Erythroblast (primary cell): ENCODE measurements at places on chromosomes 5 and 9.
A peak's percentile ranks its signal among the peaks of the same experiment; 100 is the strongest.

GRCh38 chr5:98735806-98736507 is 37.5 kb upstream of the RGMB start:
- no peak for DNase-seq

DNA sequence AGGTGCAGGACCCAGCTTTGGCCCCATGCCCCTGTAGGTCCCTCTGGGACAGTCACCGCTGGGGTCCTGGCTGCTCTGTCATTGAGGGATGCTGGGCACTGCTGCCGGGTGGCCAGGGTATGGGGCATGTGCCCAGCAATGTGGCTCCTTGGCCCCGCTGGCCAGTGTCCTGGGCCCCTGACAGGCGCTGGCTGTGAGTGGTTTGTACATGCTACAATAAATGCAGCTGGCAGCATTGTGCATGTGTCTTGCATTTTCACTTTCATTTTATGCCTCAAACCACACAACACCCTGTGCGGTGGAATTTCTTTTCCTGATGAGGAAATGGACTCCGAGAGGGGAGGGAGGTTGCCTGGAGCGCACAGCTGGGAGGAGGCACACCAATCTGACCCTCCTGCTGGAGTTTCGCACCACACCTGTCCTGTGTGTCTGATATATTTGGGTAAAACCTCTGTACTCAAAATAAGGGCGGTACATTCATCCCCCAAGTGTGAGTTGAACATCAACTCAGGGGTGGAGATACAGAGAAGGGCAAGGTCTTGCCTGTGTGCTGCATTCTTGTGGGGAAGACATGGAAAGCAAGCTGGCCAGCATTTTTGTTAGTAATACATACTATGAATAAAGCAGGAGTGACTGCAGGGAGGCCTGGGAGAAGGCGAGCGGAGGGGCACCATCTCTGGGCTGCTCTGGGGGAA is 11.7 kb downstream of the TSPAN17 start:
- DNase-seq = no peak

DNA sequence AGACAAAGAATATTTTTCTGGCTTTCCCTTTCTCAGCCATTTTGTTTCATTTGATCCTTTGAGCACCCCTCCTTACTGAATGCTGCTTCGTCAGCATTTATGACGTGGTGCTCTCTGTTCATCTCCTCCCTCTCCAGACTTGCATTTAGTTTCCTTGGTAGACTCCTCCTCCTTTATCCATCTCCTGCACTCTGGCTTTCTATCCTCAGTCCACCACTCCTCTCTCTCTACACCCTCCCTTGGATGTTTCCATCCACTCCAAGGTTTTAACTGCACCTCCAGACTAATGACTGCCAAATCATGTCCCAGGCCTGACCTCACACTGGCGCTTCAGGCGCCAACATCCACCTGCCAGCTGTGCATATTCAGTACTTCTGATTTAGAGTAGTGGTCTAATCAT is 245.4 kb downstream of the RAB3C start:
- DNase-seq = no peak

DNA sequence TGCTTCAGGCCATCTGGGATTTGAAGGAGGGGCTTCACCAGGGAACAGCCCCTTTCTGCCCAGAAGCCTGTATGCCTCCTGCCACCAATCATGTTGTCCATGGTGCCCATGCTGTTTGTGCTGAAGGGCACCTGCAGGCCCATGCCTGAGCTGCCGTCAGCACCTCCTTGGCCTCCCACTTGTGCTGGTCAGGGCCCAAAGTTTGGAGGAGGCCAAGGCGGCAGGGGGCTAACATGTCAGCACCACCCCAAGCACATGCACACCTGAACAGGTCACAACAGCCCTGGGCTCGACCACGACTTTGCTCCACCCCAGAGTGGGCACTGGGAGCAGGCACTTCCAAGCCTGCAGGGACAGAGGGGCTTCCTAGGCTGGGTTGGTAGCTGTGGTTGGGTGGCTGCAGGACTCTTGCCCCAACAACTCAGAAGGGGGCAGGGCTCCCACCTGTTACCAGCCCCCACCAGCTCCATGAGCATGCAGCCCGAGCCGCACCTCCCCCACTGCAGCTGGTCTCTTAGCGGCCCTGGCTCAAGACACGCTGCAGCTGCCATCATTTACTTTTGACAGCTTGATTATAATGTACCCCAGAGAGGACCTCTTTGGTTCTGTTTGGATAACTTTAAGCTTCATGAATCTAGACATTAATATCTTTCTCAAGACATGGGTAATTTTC is 19.8 kb upstream of the NFIL3 start:
- DNase-seq = no peak

DNA sequence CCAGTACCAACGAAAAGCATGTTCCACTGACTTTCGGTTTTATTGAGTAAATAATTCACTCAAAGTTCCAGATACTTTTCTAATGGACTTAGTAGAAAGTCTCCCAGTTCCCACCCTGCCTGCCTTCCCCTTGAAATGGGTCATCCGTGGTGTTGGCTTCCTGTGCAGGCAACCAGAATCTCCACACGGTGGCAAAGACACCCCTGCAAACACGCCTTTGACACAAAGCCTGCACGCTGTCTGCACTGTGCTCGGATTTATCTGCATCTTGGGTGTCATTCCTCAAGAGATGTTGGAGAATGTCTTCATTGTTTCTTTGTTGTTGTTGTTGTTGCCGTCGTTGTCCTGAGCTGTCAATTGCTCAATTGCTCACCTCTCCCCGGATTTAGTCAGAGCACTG is 150.0 kb upstream of the IRX2 start:
- no peak for DNase-seq

DNA sequence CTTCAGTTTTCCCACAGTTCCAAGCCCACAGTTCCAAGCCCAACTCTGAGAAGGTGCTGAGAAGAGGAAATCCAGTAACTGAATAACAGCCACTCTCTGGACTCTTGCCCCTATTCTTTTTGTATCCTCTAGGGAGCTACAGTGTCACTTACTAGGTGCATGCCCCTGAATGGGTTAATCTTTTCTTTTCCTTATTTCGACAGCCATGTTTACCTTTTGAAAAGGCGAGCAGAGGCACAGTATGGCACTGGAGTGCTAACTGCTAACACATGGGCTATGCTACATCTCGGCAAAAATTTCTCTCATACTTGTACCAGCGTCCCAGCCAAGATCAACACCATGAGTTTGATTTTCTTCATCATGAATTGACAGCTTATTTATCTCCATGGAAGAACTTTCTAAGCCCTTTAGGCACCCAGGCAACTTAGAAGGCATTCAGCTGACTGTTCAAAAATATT is 222.6 kb downstream of the EBF1 start:
- no peak for DNase-seq

DNA sequence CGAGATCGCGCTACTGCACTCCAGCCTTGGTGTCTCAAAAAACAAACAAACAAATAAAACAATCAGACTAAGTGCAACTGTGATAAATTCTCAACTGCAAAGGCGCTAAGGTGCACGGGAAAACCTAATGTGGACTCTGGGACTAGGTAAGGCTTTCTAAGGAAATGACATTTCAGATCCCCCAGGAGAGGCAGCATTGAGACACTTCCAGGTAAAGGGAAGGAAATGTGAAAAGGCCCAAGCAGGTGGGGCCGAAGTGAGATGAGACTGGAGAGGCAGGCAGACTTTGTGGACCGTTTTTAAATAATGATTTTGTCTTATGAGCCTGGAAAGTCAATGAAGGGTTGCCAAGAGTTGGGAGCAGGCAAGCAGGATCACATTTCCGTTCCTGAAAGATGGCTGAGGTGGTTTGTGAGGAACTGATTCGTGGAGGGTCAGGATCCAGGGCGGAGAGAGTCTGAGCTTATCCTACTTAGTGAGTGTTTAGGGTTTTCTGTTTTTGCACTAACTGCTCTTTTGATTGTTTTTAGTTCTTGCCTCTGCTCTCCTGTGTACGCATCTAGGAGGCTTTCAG is 2.0 kb upstream of the APBA1 start:
- DNase-seq = no peak

- DNase-seq = peak; percentile 18
These were observed 30.5 kb upstream of the UBAP2 start for GRCh38 chr9:34079181-34079580.

DNA sequence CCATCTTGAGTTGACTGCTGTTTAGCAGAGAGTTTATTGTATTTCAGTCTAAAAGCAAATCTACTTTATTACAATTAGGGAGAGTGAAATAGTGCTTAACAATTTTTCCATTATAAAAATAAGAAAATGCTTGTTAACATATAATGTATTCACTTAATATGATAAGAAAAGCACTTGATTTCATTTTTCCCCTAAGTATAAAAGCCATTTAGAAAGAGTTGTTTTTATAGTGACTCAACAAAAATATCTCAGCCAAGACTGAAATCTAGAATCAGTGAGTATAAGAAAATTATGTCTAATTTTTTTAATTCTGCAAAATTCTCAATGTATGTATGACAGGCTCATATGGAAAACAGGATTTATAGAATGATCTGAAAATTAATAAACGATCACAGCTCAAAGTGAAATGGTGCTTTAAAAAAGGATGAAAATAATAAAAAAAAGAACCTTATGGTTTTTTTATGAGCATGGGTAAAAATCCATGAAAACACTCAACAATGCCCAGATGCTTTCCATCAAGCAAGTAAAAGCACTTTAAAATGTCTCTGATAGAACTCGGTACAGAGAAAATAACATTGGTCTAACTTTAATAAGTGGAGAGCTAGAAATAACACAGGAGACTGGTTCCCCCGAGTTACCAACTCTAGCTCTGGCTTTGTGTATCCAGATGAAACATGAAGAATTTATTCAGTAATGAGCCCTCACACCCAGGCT is 1057.8 kb upstream of the WWC1 start:
- DNase-seq = no peak

GRCh38 chr5:159781626-159782157 is 134.6 kb upstream of the ADRA1B start:
- no peak for DNase-seq

DNA sequence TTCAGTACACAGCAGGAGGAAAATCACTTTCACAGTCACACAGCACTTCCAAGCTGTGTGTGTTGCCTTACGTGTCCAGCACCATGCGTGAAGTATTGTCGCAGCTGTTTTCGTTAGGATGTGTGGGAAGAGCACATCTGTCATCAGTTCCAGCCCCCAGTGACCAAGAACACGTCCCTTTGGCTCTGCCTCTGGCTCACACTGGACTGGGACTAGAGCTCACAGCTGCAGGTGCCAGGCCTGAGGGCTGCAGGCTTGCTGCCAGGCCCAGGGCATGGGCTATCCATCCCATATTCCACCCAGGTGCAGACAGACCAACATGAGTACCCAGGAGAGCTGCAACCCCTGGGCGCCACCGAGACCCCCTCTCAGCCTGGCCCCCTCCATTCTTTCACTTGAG is 60.5 kb upstream of the ANKRD33B start:
- DNase-seq = no peak

- no peak for DNase-seq
These were observed 671.3 kb upstream of the KLF4 start for GRCh38 chr9:108160706-108161355.

GRCh38 chr5:177154003-177154643 is 20.6 kb downstream of the NSD1 start:
- DNase-seq = no peak

DNA sequence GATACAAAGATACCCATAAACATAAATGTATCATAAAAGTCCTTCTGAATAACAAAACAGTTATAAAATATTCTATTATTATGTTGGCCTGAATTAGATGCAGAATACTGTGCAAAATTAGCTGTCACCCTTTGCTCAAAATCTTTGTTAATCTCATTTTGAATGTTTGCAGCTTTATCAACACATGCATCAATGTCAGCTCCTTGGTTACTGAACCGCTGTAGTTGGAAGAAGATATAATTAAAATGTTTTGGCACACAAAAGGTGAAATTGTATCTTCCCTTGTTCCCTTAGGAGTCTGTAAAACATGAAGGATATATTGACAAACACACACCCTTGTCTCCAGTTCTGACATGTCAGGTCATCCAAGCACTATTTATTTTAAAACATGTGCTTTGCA is 146.3 kb upstream of the POU5F2 start:
- no peak for DNase-seq

DNA sequence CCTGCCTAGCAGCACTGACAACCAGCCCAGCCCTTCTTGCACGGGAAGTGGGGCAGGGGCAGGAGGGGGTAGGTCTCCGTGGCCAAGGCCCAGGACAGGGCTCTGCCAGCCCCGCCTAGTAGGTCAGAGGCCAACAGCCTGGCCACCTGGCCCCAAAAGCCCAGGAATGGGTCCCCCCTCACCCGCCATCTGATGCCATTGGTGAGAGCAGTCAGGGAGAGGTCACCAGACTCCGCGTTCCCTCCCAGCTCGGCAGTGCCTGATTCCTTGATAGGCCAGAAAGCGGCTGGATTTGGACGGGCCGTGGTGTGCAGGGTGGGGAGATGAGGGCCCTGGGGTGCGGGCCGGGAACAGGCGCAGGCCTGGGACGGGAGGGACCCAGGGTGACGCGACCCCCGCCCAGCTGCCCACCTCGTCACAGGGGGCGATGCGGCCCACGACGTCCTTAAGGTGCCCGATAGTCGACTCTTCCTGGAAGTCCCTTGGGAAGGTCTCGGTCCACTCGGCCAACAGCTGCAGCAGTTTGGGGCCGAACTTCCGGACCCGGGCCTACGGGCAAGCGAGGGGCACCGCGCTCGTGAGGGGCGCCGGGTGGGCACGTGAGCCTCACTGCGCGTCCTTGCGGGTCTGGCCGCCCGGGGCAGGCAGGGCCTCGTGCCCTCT is 64.5 kb upstream of the RNF130 start:
- no peak for DNase-seq

DNA sequence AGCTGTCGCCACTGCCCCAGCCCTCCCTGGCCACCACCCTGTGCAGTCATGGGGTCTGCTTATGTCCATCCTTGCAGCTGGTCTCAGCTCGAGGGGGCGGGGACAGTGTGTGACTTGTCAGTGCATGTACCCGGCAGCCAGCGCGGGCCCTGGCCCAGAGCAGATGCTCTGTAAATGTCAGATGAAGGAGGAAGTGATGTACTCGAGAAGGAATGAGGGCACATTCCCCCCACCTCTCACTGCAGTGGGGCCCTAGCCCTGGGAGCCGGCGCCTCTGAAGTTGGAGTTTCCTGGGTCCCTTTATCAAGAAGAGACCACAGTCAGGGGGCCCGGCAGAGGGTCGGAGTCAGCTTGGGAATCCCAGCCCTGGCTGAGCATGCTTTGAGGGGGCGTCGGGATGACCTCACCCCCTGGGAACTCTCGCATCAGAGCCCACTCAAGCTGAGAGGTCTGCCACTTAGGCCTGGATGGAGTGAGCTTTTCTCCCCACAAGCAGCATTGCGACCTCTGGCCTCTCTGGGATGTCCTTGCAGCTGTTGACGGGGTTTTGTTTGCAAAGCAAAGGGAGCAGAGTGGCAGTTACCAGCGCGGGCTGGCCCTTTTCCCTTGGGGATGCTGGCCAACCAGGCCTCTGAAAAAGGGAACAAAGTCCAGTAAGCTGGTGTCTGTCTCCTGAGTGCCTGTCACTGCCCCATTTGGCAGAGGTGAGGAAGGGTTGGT is 19.0 kb downstream of the NEURL1B start:
- DNase-seq = no peak

GRCh38 chr5:137306903-137307302 is 192.2 kb downstream of the SPOCK1 start:
- no peak for DNase-seq

DNA sequence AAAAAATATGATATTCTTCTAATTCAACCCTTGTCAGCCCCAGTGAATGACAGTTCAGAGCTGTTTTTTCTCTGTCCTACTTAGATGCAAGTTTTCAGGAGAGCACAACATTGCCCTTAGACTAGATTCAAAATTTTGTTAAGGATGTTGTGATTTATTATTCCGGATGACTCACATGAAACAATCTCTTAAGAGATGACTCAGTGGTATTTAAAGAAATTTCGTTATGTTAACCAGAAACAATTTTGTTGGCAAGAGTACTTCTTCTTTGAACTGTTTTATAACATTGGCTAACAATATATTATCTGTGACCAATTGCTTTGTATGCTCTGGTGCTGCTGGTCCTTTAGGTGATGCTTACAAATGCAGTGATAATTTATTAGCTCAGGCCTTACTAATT is 132.0 kb downstream of the IZUMO3 start:
- no peak for DNase-seq
